Activated T-cell treated with anti-CD3 and anti-CD28 coated beads, Interleukin-2, amount 50 U/mL, for 72 hours (primary cell): ENCODE measurements at places on chromosomes 5 and 9. TPM values are rescaled to one million over a fixed set of nuclear protein-coding genes. Genes with fewer than 3 reads are reported as not detected.

BARHL1 gene
- total RNA-seq: not detected

PSMB7 gene
- 120 TPM for total RNA-seq

GFPT2 gene
- total RNA-seq: 0.39 TPM

UBE2B gene
- total RNA-seq: 129 TPM

CATSPER3 gene
- total RNA-seq: 1.1 TPM

ARID3C gene
- 0.29 TPM for total RNA-seq

CCL21 gene
- not detected for total RNA-seq

FOXD4L3 gene
- total RNA-seq: not detected

GLRX gene
- total RNA-seq: 19.1 TPM

ZDHHC12 gene
- total RNA-seq: 48.7 TPM

PPP3R2 gene
- total RNA-seq: not detected

QRFP gene
- not detected for total RNA-seq

TCERG1 gene
- 94.1 TPM for total RNA-seq

FST gene
- total RNA-seq: 1.1 TPM

TCF7 gene
- total RNA-seq: 142 TPM

RASGRF2 gene
- total RNA-seq: 20.5 TPM

IL7R gene
- total RNA-seq: 143 TPM
